ENCODE measurements at places on chromosomes 7 and 10.

- no peak for DNase-seq
Measured at GRCh38 chr7:136275794-136276193, 298.6 kb upstream of the MTPN start.

- DNase-seq = no peak
Measured at GRCh38 chr7:92731335-92732063, 104.9 kb downstream of the CDK6 start.

- DNase-seq = no peak
Measured at GRCh38 chr7:12643001-12643643, 44.3 kb upstream of the ARL4A start.

DNA sequence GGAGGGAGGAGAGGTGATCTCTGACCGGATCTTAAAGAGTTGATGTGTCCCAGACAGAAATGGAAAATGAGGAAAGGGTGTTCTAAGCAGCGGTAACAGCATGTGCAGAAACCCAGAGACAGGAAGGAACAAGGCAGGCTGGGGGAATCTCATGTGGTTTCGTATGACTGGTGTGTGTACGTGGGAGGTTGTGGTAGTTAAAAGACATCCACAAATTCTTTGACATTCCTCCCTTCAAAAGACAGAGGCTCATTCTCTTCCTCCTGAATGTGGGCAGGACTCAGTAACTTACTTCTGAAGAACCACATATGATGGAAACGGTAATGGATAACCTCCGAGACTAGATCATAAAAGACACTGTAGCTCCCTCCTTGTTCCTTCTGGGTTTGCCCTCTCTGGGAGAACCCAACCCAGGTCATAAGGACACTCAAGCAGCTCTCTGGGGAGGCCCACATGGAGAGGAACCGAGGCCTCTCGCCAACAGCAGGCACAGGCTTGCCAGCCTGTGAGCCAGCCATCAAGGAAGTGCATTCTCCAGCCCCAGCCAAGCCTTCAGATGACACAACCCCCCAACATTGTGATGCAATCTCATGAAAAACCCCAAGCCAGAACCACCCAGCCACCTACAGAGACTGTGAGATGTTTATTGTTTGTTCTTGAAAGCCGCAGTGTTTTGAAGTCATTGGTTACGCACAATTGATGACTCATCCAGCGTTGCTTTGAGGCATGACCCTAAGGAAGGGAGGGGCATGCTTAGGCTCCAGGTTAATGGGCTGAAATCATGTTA, 116.0 kb downstream of the SLIT1 start:
- peak; percentile 98 for DNase-seq

GRCh38 chr7:73705551-73705920, 13.9 kb downstream of the STX1A start:
- no peak for DNase-seq

- DNase-seq = peak; percentile 50
Measured at GRCh38 chr7:106110238-106110560, 1.9 kb downstream of the SYPL1 start.

GRCh38 chr7:106504645-106505044, 156.3 kb downstream of the CCDC71L start:
- DNase-seq = no peak

All from Kasumi-1 (cell line).